NCI-H1930 (cell line): ENCODE measurements at places on chromosomes 12 and 14.

GRCh38 chr14:36582011-36582873, at the start of gene NKX2-8:
Gene NKX2-8 (minus strand): TSS chr14:36582614. CDS start chr14:36582389, 225 bp downstream.
- no peak for DNase-seq

DNA sequence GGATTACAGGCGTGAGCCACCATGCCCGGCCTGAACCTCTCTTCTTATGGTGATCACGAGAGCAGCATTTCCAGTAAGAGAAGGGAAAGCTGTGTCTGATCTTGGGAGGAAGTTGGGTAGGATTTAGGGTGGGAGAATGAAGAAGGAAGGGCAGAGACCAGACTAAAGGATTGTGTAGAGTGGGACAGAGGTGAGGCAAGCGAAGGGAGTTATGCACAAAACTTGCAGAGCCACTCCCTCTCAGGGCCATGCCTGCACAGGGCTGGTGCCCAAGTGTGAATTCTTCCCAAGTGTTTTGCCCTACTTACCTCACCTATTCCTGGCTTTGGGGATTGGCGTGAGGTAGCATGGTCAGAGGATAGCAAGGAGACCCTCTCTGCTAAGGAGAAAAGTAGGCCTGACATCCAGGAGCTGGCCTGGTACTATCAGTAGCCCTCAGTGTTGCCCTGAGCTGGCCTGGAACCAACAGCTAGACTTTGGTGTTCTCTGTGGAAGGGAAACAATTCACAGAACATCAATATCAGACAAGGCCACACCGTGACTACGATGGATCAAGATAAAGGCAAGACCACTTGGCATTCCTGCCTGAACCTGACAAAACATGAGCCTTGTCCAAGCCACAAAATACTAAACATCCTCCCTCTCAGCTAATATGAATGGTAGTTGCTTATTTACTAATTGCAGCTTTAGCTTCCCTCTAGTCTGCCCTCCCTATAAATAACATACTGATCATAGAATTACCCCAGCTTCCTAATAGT, 201.0 kb upstream of the AMIGO2 start:
- no peak for DNase-seq

- DNase-seq, result no peak
Measured at GRCh38 chr14:85217412-85217811, 312.5 kb upstream of the FLRT2 start.

DNA sequence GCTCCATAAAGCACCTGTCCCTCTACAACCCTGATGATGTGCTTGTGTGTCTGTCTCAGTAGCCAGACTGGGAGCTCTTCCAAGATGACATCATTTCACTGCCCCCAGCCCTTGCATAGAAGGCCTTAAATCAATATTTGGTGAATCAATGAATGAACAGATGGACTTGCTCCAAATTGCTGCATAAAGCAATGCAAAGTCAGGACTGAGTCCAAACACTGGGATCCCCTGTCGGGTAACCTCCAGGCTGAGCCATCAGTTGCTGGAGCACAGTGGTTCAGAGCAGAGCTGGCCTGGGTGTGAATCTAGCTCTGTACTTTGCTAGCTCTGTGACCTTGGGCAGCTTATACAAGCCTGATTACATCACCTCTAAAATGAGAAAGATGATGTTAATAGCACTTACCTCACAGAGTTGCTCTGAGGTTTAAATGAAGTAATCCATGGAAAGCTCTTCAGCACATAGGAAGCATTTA, 120.3 kb upstream of the VASH1 start:
- no peak for DNase-seq

DNA sequence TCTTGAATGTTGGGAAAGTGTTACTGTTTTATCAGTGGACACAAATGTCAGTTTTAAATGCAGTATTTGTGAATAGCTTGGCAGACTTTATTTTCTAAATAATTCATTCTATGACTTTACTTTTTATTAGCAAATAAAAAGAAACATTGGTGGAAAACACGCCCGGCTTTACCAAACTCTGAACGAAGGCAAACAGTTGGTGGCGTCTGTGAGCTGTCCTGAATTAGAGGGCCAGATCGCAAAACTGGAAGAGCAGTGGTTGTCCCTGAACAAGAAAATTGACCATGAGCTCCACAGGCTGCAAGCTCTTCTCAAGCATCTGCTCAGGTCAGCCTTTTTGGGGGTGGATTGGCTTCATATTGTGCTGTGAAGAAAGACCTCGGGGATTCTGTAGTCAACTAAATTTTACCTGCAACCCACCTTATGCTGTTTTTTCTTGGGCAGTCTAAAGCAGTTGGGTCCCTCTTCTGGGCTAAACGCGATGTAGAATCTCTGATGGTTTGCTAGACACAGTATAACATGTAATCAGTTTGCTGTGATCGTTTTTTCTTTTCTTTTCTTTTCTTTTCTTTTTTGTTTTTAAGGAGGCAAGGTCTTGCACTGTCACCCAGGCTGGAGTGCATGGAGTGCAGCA, 156.4 kb downstream of the ESR2 start:
- no peak for DNase-seq

DNA sequence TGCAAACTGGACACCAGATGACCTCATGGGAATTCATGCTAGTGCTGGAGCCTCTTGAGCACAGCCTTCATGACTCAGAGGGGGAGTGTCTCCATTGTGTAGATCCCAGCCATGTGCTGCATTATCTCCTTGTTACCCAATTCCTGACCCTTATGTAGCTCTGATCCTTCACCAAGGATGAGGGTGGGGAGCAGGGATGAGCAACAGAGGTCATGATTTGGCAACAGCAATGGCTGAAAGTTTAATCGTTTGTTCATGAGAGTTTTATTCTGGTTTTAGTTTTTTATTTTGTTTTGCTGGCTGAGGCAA, 9.5 kb upstream of the BDKRB1 start:
- DNase-seq, result no peak

GRCh38 chr12:41531147-41531829, 343.2 kb downstream of the PDZRN4 start:
- no peak for DNase-seq
